ENCODE measurements at places on chromosomes 16 and 17.
A peak's percentile ranks its signal among the peaks of the same experiment; 100 is the strongest.

DNA sequence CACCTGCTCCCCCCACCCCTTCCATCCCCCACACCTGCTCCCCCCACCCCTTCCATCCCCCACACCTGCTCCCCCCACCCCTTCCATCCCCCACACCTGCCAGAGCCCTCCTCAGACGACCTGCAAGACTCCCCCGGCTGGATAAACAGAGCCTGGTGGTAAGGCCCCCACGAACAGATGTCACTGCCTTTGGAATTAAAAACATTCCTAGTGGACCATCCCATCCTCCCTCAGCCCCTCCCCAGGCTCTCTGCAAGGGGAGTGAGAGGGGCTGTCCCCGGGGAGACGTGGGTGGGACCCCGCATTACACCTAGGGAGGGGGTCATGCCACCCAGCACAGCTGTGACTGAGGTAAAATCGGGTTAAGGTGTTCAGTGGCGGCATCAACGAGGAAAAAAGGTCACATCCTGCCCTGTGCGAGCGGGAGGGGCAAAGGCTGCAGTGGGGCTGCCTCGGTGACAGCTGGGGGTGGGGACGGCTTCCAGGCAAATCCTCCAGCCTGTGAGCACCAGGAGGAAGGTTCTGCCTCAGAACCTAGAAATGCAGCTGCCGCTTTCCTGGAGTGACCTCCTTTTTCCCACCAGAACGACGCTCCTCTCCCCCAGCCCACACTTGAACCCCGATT lies 38.7 kb downstream of the TIMM22 start:
- DNase-seq: no peak

DNA sequence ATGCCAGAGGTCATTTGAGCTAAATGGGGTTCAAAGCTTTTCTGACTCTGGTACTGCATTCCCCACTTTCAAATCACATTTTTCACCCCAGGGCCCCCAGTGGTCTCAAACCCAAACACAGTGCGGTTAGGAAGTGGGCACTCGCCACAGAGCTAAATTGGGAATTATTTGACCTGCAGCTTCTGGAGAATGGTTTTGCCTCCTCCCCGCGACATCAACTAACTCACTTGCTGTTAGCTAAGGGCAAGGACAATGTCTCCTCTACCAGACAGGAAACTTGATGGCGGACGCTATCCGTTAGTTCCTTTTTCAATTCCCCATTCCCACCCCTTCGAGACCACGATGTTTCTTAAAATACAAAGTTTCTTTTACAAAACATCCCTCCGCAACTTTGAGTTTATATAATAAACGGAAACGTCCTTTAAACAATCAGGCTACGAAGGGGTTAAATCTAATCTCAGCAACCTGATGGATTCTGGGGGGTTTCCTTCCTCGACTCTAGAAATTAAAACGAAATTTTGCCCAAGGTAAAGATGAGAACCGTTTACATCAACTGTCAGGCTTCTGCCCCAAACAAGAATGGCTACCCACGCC lies 500 bp upstream of the KAT7 start:
- no peak for DNase-seq

DNA sequence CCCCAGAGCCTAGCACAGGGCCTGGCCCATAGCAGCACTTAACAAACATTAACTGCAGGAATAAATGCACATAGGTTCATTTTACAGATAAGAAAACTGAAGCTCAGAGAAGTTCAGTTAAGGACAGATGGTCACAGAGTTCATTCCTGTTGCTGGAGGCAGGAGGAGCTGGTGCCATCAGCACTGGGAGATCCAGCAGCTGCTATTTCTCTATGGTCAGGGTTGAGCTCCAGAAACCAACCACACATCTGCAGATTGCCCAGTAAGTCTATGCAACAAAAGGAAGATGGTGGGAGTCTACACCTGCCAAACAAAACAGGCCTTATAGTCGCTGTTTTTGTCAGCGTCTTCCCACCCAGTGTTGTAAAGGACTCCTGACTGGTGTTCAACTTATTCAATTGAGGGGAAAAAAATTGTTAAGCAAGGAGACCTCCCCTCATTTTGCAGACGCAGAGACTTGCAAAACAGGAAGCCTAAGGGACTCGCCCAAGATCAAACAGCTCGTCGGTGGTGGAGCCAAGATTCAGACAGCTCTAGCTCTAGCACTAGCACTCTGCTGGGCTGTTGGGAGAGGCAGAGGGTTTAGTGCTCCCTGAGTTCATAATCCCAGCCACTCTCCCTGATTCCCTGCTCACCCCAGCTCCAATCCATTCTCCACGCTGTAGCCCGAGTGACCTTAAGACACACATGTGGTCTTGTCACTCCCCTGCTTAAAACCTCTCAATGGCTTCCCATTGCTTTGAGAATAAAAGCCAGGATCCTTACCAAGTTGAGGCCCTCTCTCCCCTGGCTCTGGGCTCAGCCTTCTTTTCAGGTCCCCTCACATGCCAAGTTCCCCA lies 9.0 kb downstream of the NOG start:
- peak; percentile 24 for DNase-seq

DNA sequence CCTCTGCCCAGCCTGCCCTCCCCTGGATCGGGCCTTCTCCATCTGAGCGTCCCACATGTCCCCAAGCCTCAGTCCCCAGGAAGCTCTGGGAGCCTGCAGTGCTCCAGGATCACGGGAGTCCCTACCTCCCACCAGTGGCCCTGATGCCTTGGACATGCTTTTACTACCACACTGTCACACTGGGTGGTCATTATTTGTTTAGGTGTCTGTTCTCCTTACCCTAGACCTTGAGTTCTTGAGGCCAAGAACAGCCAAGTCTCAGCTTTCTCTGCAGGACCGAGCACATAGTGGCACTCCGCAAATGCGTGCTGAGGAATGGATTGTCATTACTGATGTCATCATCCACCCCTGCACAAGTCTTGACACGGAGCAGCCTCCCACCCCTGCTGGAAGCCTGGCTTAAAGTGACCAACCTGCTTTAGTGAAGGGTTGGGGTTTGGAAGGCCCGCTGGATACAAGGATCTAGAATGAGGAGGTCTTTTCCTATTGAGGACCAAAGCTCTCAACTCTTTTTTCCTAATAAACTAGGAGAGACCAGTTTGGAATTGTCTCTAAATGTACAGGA lies 132.9 kb upstream of the CRHR1 start:
- no peak for DNase-seq

DNA sequence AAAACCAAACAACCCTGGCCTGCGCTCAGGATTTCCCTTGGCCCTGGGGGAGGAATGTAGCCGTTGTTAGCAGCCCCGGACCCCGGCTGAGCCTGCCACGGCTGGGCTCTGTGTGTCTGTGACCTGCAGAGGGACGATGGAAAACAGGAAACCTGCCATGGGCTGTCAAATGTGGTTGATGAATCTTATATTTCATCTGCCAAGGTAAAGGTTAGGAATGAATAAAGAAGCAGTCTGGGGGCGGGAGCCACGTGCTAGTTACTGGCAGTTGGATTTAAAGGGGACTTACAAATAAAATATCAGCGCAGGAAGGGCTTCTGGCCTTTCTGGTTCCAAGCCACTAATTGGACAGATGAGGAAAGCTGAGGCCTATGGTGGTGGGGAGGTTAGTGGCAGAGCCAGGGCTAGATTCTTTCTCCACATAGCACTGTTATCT lies at the start of gene KRT23:
TSS of gene KRT23 (minus strand) at position 263 of the 436 bp plus-strand sequence. CDS start 1,043 bp downstream, outside the sequence.
- no peak for DNase-seq

GRCh38 chr16:85303354-85303883 lies 191.1 kb upstream of the CIBAR2 start:
- peak; percentile 61 for DNase-seq

- no peak for DNase-seq
These were observed 30.5 kb upstream of the JPH3 start for GRCh38 chr16:87571868-87572244.

DNA sequence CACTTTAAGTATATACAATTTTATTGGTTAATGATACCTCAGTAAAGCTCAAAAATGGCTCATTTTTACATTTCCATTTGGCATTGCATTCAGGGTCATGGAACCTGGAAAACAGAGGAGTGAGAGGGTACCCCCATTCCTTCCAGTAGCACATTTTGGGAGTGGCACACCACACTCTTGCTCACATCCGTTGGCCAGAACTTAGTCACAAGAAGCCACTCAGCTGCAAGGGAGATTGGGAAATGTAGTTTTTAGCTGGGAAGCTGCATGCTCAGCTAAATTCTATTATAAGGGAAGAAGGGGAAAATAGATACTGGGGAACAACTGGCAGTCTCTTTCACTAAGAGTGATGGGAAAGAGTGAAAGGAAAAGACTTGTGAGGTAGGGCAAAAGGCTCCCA lies 102.5 kb upstream of the TMEM97 start:
- DNase-seq: no peak

- DNase-seq: no peak
These were observed 3.3 kb downstream of the LUC7L3 start for GRCh38 chr17:50722746-50723145.

DNA sequence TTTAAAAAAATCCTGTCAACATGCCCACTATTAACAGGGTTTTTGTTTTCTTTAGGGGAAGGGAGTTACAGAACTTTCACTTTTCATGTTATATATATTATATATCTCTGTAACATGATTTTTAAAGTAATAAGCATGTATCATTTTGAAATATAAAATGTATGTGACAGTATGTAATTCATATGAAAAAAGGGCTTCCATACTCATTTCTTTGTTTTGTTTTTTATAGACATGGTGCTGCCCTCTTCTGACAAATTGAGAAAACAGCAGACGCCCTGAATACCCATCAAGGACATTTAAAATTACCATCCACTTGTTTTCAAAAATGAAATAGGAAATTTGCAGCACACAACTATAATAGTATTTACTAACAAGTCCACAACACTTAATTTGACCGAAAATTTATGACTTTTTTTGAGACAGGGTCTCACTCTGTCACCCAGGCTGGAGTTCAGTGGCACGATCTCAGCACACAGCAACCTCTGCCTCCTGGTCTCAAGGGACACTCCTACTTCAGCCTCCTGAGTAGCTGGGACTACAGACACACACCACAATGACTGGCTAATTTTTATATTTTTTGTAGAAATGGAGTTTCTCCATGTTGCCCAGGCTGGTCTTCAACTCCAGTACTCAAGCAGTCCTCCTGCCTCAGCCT lies 30.4 kb downstream of the CFDP1 start:
- no peak for DNase-seq

- peak; percentile 41 for DNase-seq
These were observed 320 bp downstream of the SPAG9 start for GRCh38 chr17:51120357-51120738.

- no peak for DNase-seq
These were observed 128.4 kb downstream of the ANKRD11 start for GRCh38 chr16:89361751-89362539.

GRCh38 chr16:27692576-27692975 lies 142.6 kb downstream of the KATNIP start:
- DNase-seq: no peak

DNA sequence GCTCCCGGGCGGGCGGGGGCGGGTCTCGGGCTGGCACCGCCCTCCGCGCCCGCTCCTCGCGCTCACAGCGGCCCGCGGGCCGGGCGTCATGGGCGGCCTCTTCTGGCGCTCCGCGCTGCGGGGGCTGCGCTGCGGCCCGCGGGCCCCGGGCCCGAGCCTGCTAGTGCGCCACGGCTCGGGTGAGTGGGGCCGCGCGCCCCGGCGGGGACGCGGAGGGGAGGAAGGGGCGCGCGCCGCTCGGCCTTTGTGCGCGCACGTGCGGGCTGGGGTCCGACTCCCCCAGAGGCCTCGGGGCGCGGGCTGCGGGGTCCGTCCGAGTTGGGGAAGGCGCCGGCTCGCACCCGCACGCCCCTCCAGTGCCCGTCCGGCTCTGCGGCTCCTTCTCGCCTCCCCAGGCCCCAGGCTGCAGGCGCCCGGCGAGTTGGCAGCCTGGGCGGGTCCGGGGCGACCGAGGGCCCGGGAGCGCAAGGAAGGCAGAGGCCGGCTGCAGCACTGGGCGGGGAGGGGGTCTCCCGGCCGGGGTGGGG lies at the start of gene NME4:
TSS of gene NME4 (plus strand) at position 65 of the 527 bp plus-strand sequence. CDS start at position 89, 24 bp downstream.
- no peak for DNase-seq

DNA sequence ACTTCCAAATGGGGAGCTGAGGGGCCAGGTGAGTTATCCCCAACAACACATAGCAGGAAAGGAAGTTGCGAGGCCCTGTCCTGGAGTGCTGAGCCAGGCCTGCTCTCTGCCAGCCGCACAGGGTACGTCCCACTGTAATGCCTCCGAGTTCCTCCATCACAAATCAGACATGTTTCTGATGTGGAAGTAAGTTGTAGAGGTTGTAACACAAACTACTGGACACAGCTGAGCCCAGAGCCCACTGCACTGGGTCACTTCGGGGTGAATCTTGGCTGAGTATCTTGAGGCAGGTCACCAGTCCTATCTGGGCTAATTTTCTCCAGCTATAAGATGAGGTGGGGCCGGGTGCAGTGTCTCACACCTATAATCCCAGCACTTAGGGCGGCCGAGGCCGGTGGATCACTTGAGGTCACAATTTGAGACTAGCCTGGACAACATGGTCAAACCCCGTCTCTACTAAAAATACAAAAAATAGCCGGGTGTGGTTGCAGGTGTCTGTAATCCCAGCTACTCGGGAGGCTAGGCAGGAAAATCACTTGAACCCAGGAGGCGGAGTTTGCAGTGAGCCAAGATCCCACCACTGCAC lies 100.8 kb upstream of the CDH5 start:
- no peak for DNase-seq

DNA sequence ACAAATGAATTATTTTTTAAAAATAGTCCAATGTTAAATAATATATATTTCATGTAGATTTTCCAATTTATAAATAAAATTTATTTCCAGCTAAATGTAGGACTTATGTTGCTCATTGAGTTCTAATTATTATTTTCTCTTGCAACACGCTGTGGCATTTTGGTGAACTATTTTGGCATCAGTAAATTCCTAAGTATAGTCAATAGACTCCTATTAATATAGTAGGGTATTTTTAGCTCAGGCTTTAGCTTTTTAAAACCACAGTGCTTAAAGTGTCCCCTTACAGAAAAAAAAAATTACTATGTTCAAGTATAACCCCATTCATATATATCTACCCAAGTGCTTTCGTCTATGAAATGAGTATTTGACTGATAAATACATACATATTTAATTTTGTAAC lies 919.2 kb upstream of the SOX9 start:
- DNase-seq: no peak

GRCh38 chr17:1898872-1899271 lies 69.1 kb downstream of the RPA1 start:
- DNase-seq: no peak

GRCh38 chr17:51107778-51108177 lies 12.9 kb downstream of the SPAG9 start:
- no peak for DNase-seq

DNA sequence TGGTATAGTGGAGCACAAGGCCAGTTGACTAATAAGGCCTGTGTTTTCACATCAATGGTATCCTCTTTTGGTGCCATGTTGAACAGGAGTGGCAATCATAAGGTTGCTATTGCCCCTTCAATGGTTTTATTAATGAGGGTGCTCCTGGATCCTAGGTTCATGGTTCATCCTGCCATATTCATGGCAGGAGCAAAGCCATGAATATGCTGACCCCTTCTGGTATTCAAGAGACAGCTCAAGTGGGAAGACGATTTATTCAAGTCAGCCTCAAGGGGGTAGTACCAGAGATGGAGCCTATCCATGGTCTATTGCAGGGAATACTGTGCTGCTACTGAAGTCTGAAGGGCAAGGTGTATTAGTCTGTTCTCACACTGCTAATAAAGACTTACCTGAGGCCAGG lies 2.6 kb downstream of the ABCA9 start:
- no peak for DNase-seq
